ENCODE measurements at places on chromosomes 1 and 21.

DNA sequence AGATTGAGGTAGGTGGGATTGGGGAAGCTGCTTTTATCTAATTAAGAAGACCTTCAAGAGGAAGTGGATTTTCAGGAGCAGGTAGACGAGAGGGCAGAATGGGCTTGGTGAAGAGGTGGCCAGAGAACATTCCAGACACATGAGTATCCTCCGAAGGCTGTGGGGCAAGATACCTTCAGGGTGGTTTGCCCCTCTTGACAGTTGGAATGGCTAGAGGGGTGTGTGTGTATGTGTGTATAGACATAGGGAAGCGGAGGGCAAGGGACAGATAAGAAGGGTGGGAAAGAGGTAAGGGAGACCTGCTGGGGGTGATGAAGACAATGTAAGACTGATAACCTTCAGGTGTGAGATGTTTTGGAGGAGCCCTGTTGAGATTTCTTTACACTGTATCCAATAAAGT lies 46.8 kb upstream of the TSPAN2 start:
- no peak for DNase-seq

DNA sequence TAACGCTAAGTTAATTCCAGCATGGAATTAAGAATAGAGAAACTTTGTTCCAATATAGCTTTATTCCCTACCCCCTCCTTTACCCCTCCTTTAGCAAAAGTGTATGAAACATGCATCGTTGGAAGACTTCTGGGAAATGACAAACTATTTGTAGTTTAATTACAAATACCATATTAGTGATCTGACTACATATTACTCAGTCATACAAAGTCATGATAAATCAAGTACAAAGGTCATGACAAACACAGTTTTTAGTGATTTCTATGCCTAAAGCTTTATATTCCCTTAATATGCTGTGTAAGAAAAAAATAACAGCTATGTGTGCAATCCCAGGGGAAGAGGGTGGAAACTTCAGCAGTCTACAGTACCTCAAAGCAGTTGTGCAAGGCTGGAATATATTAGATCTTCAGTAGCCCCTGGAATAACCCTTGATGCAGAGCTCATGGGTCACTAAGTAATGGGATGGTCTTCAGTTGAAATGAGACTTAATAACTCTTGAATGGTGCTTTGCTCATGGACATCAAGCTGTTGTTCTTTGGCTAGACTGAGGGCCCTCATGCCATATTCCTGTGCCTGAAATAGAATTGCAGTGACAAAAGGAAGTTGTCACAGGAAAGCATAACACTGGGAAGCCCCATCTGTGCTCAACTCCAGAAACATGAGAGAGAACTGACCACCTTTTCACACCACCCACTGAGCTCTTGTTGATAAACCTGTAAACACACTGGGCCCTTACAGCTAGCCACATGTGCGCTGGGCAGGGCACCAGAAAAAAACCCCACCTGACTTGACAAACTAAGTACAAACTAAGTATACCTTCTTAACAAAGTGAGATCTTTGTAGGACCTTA lies 25.3 kb downstream of the ZMYND12 start:
- no peak for DNase-seq

GRCh38 chr1:160046494-160047110 lies 14.8 kb upstream of the PIGM start:
- DNase-seq: peak; percentile 70

DNA sequence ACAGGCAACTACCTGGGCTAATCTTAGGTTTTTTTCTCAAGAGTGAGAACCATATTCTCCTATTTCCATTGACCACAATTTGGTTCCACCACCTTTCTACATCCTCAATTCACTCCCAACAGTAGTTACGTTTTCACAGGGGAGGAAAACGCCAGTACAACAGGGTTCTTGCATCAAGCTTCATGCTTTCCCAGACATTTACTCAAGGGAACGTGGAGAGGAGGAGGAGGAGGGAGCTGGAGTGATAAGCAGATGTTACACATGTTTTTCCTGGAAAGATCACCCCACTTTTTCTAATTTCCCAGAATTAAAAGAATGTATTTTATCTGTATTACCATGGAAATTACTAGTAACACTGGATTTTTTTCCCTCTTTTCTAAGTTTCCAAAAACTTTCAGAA lies 58.3 kb downstream of the RGS5 start:
- DNase-seq: no peak

- DNase-seq: no peak
Observed at GRCh38 chr1:61081144-61081685, 1.1 kb upstream of the NFIA start.

GRCh38 chr1:238293075-238293474 lies 402.4 kb upstream of the ZP4 start:
- no peak for DNase-seq

GRCh38 chr1:61606448-61607312 lies 118.3 kb downstream of the TM2D1 start:
- DNase-seq: no peak

DNA sequence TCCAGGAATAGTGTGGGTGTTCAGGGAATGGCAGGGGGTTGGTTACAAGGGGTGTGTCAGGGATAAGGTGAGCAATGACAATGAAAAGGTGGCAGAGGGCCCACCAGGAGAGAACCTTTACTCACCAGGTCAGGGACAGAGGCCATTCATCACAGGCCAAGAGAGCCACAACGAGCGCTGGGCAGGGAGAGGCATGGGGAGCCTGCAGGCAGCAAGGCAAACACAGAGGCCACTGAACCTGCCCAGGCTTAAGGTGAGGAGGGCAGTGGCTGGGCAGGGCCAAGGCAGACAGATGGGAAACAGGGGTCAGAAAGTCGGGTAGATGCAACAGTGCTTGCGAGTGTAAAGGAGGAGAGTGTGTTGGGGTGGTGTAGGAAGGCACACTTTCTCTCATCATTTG lies 28.3 kb upstream of the MYBPHL start:
- no peak for DNase-seq

DNA sequence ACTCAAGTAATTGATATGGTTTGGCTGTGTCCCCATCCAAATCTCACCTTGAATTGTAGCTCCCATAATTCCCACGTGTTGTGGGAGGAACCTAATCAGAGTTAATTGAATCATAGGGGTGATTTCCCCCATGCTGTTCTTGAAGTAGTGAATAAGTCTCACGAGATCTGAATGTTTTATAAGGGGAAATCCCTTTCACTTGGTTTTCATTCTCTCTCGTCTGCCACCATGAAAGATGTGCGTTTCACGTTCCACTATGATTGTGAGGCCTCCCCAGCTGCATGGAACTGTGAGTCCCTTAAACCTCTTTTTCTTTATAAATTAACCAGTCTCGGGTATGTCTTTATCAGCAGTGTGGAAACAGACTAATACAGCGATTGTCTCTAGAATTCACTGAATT lies 135.4 kb downstream of the BACH1 start:
- DNase-seq: no peak

GRCh38 chr1:195866091-195866780 lies 742.0 kb downstream of the KCNT2 start:
- no peak for DNase-seq

- DNase-seq: no peak
Observed at GRCh38 chr1:177043597-177043996, 120.9 kb downstream of the ASTN1 start.

DNA sequence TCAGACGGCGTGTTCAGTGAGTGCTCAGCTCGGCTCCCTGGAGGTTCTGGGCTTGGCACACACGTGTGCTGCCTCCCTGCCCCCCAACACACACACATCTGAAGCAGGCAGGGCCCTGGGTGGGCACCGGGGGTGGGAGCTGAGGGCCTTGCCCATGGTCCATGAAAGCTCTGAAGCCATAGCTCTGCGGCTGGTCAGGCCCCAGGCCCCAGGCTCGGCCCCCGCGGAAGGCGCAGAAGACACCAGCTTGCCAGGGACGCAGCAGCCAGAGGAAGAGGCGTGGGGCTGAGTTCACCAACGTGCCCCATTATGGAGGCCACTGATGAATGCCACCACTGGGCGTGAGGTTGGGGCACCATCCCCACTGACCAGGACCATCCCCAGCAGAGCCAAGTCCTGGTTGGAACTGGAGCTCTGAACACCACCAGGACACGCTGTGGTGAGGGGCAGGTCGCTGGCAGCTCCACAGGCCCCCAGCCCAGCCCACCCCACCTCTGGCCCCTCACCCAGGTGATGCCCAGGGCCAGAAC lies 4.2 kb downstream of the AURKAIP1 start:
- no peak for DNase-seq

- DNase-seq: no peak
Observed at GRCh38 chr1:219744652-219745469, 132.0 kb upstream of the ZC3H11B start.

GRCh38 chr1:82598337-82598736 lies 797.6 kb downstream of the ADGRL2 start:
- no peak for DNase-seq

DNA sequence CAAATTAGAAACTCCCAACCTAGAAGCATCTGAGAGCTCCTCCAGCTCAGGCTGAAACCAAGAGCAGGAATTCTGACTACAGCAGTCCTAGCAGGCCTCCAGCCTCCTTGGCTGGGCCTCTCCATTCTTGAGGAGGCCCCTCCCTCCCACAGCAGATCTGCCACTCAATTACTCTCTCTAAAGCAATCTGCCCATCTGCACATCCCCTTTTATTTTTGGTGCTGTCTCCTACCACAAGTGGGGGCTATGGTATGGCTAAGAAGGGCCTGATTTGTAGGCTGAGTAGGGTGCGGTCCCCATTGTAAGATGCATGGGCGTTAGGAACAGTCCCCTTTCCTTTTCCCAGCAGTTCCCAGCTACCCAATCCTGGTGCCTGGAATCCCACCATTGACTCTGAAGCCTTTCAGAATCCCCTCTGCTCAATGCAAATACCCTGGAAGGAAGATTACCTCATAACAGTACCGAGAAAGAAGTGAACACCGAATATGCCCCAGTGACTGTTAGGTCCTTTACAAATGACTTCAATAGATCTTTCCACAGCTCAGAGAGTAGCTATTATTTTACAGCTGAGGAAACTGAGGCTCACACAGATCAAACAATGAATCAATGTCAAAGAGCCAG lies 11.6 kb upstream of the TTC39A start:
- no peak for DNase-seq

DNA sequence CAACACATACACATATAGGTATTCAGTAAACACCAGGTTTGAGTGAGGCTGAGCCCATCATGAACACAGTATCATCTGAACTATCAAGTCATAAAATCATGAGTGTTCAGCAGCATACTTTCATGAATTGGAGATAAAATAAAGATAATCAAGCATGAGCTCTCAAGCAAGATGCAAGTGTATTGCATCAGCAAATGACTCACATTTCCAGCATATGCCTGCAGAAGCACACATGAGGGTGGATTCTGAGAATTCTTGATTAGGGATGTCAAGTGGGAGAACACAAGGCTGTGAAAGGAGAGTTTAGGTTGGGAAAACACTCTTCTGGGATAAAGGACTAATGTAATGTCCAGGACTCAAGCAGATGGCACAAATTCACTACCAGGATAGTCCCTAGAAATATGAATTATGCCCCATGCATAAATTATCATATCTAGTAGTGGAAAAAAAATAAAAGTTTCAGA lies 299.2 kb downstream of the SRGAP2C start:
- DNase-seq: no peak

GRCh38 chr1:86507935-86508582 lies 38.8 kb upstream of the CLCA4 start:
- DNase-seq: no peak

- no peak for DNase-seq
Observed at GRCh38 chr1:69406244-69406643, 161.5 kb upstream of the LRRC7 start.
